ENCODE measurements at places on chromosomes 4 and X.
A peak's percentile ranks its signal among the peaks of the same experiment; 100 is the strongest.

DNA sequence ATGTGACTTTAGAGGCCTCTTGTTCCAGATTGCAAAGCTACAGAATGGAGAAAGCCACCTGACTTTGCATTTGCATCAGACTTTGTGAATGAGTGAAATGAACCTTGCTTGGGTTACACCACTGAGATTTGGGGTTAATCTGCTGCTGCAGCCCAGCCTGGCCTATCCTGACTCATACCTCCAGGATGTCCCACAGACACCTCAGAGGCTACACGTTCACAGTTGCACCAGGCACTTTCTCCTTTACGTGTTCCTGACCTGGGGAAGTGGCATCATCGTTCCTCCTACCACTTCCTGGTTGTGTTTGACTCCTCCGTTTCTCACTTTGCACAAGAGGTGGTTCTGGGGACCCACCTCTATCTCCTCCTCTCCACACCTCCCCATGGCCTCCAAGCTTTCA, 9.2 kb upstream of the SORCS2 start:
- DNase-seq: no peak

DNA sequence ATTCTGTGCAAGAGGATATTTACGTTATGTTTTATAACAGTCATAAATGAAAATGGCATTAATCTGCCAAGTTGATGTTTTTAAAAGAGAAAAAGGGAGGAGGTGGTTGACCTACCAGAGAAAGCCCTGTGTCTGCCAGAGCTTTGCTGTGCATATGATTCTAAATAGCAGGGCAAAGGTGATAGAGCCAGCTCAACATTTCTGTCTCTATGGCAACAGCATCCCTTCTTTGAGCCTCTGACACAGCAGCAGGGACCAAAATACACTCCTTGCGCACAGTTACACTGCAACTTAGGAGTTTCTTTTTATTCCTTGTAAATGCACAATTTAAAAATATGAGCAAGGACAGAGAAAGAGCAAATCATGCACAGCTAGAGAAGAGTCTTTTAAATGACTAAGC, 133.3 kb upstream of the RAI2 start:
- DNase-seq: no peak

GRCh38 chr4:79059631-79060399, 120.6 kb upstream of the PAQR3 start:
- no peak for DNase-seq

- no peak for DNase-seq
Observed at GRCh38 chrX:153974003-153974725, 1.6 kb downstream of the TMEM187 start.

DNA sequence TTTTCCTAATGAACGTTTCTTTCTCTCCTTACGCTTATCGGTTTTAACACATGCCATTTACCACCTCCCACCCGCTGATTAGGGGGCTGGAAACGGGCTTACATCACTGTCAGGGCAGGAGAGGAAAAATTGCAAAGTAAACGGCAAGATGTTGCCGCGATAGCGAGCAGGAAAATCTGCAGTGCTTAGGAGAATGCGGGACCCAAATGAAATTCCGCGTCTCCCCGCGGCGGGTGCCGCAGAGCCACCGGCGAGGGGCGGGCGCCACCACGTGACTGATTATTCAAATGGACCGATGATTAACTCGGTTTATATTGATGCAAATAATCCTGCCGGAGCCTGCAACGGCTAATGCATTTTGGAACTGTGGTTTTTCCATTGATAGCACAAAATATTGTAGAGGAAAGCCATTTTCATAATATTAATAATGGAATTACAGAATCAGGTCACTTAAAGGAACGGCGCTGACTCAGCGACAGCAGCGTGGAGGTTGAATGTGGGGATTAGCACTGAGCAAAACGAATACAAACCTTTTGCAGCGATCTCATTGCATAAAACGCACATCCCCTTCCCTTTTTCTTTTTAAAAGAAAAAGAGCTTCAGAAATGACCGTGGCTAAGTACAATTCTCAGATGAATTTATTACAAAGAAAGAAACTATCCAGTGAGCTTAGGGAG, 224.2 kb downstream of the STIM2 start:
- peak; percentile 66 for DNase-seq

- no peak for DNase-seq
Observed at GRCh38 chr4:105025263-105026017, 121.2 kb upstream of the TET2 start.

DNA sequence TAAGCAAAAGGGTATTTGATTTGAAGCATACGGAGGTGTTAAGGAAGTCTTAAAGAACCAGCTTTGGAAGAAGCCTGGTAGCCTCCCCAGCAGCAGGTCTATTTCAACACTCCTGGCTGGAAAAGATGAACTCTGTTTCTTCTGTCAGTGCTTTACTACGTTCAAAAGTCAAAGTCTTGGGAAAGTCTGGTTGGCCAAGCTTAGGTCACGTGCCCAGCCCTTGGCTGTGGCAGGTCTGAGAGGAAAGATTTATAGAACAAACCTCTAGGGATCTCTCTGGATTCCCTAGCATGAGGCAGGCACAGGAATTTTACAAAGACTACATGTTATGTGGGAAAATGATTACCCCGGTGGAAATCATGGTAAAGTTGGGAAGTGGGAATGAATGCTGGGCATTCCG, 8.6 kb upstream of the ARHGAP10 start:
- no peak for DNase-seq

DNA sequence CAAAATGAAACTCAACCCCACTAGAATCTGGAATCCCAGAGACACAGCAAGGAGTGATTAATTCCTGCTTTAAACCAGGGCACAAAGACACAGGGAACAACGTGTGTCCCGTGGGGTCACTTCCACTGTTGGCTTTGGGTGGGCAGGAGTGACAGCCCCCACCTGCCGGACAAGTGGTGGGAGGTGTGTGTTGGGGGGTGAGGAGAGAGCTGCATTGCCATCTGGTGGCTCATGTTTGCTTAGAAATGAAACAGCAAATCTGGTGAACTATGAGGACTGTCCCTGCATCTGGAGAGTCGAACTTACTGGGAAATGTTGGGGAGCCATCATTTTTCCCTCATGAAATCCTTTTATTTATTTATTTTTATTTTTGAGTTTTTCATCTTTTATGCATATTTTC, 75.9 kb upstream of the AFAP1 start:
- DNase-seq: no peak

DNA sequence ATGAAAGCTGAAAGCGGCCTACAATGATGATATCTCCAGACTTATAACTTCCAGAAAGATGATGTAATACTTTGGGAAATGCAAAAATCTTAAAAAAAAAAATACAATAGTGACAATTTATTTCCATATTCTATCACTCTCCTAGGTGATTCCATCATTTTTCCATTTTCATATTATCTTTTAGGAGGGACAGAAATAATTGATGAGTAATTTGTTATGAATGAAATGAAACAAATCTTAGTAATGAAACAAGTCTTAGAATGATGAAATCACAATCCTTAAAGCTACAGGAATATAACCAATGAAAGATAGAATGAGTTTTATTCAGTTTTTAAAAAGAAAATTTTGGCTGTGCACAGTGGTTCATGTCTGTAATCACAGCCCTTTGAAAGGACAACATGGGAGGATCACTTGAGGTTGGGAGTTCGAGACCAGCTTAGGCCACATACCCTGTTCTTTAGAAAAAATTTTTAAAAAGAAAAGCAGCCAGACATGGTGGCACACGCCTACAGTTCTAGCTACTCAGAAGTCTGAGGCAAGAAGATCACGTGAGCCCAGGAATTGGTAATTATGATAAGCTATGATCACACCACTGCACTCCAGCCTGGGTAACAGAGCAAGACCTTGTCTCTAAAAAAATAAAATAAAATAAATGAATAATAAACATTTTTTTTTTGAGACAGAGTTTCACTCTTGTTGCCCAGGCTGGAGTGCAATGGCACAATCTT, 21.7 kb downstream of the CLOCK start:
- no peak for DNase-seq

GRCh38 chr4:173398220-173398619, 696 bp downstream of the SCRG1 start:
- DNase-seq: no peak

DNA sequence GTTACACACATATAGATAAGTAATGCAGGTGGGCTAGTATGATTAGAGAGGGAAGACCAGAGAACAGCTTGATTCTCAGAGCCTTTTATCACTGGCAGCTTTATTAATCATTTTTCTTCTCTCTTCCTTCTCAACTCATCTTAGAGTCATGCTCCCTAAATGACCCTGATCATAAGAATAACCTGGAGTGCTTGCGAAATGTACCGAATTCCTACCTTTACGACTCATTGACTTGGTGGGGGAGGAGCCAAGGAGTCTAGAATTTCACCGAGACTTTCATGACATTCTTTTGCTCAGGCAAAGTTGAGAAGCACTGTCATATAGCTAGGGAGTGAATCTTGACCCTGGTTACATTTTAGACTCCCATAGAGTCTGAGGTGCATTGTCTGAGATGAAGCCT, 298.9 kb upstream of the PUDP start:
- no peak for DNase-seq

DNA sequence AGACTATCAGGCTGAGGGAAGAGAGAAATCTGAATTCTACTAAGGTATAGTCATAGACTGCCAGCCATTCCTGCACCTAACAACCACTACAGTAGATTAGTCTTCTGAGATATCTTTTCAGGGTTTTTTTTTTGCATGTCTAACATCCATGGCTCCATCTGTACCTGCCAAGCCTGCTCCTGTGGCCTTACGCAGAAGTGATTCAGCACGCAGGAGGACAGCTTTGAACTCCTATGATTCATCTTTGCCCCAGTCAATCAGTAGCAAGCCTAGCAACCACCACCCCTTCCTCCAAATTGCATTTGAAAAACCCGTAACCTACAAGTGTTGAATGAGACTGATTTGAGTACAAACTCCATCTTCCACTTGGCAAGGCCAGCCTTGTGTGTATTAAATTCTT, 520.7 kb upstream of the HS3ST1 start:
- DNase-seq: no peak

- DNase-seq: peak; percentile 43
Observed at GRCh38 chrX:10509397-10509796, 111.0 kb downstream of the MID1 start.

DNA sequence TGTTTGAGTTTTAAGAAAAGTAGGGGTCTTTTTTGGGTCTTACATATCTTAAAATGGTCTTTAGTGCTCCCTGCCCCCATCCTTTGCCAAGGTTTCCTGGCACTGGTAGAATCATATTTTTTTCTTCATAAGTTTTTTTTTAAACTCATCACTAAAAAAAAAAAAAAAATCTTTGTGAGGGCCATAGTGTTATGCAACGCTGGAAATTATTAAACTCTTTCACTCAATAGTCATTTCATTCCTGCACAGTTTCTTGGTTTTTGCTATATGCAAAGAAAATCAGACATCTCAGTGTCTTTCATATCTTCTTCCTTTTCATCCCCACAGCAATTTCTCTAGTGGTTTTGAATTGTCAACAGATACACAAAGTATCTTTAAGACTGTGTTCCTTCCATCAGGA, 95.6 kb downstream of the TMA16 start:
- no peak for DNase-seq

DNA sequence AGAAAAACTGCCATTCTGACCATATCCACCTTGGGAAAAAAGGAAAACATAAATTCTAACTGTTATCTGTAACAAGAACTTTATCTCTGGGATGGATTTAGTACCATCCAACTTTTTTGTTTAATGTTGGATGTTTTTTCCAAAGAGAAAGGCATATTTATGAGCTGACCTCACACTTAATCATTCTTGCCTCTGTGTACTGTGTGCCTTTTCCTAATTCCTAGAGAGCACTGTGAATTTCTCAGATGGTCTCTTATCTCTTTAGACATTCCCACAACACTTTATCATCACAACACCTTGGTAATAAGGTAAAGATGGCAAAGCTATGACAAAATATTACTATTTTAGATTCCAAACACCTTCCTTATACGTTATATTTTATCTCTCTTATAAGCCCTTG, 126.2 kb downstream of the COL4A6 start:
- DNase-seq: no peak

DNA sequence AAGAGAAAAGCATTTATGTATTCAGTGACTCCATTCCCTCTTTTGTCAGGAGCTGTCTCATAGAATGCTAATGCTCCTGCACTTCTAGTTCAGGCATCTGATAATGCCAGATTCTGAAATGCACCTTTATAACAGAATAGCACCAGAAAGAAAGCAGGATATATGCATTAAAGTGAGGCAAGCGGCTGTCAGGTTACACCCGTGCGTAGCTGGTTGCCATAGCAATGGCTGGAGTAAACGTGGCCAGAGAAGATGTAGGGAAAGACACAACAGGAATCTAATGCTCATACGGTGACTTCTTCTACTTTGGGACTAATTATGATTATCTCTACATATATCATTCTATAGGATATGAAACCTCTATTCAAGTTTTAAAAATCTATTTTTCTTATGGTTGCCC, 5.9 kb downstream of the EMCN start:
- no peak for DNase-seq

GRCh38 chr4:16238327-16238726, 12.1 kb upstream of the TAPT1 start:
- no peak for DNase-seq

DNA sequence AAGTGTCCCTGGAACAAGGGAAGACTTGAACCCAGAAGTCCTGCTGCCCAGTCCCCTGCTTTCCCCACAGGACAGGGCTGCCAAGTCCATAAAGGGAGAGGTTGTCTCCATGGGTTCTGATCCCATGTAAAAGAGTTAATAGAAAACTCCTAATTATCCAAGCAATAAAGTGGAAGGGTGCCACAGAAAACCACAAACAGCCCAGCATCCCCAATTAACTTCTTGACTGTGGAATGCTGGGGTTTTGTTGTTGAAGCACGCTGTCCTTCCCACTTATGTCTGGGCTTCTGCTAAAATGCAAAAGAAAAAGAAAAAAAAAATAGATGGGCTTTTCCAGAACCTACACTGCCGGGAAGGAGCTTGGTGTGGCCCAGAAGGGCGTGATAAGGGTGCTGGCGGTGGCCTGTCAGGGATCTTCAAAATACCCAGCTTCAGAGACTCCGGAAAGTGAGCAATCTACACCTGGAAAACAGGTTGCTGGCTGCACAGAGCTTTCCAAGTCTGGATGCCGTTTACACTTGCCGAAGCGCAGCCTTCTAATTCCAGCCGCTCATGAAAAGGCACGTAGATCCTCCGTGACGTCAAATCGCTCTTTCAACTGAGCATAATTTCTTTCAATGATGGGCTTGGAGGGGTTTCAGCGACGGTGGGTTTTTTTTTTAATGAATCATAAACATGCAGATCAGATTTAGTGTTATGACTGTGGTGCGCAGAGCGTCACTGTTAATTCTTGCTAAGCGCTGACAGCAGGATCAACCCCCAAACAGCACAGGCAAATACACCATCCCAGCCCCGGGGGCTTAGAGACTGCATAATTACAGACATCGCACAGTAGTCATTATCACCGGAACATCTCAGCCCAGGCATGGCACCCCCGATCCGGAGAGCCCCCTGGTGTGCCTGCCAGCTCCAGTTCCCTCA, 197.6 kb downstream of the BCOR start:
- no peak for DNase-seq

GRCh38 chr4:6601661-6602250, 26.8 kb downstream of the MAN2B2 start:
- no peak for DNase-seq

DNA sequence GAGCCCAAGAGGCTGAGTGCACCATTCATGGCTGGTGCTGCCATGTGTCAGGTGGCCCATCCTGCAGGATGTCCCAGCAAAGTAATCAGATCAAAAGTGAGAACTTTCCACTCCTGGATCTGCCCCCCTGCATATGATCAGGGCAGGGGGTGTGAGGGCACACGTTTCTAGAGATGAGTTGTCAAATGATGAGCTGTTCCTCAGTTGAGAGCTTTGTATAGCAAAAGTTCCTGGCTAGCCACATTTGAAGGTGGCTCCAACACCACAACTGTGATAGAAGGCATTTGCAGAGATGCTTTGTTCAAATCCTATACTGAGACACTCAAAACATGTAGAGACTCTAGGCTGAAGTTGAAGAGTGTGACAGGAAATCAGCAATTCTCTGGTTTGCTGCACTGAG, 501.8 kb downstream of the BCOR start:
- DNase-seq: no peak
